ENCODE measurements at places on chromosomes 5 and 9.

- no peak for DNase-seq
Observed at GRCh38 chr5:141780240-141780951, 97.8 kb downstream of the PCDH1 start.

DNA sequence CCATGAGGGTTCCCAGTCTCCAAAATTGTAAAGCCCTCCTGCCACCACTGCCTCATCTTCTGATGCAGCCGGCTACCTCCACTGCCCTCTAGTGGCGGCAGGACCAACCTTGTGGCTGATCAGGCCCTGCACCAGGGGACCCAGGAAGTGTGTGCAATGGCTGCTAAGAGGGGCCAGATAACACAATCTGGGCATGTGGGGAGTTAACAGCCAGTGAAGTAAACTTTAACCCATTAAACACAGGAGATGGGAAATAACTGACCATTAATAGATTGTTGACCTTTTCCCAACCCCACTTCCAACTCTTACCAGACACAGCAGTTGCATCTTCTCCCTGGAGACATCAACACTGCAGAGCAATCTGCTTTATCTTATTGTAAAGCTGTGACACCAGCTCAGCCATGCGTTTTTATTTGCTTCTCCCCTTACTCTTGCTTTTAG, 63.3 kb downstream of the FREM1 start:
- peak; percentile 61 for DNase-seq

- no peak for DNase-seq
Observed at GRCh38 chr5:55303238-55303690, 4.2 kb downstream of the DHX29 start.

- no peak for DNase-seq
Observed at GRCh38 chr5:180323941-180324600, 29.1 kb downstream of the GFPT2 start.

- DNase-seq = no peak
Observed at GRCh38 chr9:132383462-132383883, 23.2 kb downstream of the TTF1 start.

DNA sequence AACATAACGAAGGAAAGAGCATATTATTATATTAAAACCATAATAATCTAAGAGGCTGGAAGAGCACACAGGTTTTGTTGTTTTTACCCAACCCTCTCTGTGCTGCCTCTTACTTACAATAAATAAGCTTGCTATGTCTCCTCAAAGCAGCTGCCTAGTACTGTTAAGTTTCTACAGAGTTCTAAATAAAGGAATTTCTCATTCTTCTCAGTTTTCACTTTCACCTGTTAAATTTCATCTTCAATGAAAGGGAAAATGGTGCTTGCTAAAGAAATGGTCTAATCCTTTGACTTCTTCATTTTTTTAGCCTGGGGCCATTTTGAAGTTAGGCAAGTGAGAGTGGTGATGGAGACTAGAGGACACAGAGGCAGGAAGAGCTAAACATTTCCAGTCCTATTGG, 396.1 kb downstream of the MAN2A1 start:
- DNase-seq = no peak

DNA sequence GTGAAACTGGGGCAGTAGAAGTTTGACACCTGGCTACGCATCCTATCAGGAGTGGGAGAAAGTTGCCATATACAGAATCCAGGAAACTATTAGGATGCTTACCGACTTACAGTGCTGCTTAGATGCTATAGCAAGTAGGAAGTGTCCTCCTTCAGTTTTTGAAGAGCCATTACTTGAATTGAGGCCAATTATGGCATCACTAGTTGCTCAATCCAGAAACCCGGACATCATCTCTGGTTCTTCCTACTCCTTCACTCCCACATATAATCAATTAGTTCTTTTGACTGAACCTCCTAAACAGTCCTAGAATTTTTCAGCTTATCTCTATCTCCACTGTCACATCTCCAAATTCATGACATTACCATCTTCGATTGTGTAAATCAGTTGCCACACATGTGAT, 41.8 kb upstream of the UGCG start:
- no peak for DNase-seq

- DNase-seq = no peak
Observed at GRCh38 chr5:114636271-114636670, 274.4 kb downstream of the KCNN2 start.

- DNase-seq = peak; percentile 12
Observed at GRCh38 chr5:78811866-78812265, 163.3 kb upstream of the LHFPL2 start.

DNA sequence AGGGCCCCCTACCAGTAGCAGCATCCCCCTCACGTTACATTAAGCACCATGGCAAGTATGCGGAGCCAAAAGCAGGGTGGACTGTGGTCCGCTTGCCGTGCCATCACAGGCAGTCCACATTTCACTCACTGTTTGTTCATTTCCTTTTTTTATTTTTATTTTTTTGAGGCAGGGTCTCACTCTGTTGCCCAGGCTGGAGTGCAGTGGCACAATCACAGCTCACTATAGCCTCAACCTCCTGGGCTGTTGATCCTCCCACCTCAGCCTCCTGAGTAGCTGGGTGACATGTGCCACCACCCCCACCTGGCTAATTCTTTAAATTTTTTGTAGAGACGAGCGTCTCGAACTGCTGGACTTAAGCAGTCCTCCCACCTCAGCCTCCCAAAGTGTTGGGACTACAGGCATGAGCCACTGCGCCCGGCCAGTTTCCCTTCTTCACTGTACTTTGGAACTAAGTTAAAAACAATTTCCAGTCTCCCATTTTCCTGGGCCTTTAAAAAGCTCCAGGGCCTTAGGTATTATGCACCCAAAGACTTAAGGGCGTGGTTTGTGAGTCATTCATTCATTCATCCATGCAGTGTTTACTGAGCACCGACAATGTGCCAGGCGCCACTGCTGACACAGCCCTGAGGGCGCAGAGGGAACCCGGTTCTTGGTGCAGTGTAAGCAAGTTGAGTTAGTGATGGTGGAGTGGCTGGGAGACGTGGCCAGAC, 19.9 kb downstream of the PRRX2 start:
- DNase-seq = no peak

All from NCI-H2081 (cell line).